Stromal cell of bone marrow (primary cell): ENCODE measurements at places on chromosomes 5 and 9.

GRCh38 chr5:6184481-6184880 lies 193.9 kb downstream of the MED10 start:
- DNase-seq = no peak

- no peak for DNase-seq
These were observed 185.4 kb upstream of the ADCY2 start for GRCh38 chr5:7210549-7210948.

GRCh38 chr5:45601424-45601823 lies 94.8 kb downstream of the HCN1 start:
- DNase-seq = no peak

DNA sequence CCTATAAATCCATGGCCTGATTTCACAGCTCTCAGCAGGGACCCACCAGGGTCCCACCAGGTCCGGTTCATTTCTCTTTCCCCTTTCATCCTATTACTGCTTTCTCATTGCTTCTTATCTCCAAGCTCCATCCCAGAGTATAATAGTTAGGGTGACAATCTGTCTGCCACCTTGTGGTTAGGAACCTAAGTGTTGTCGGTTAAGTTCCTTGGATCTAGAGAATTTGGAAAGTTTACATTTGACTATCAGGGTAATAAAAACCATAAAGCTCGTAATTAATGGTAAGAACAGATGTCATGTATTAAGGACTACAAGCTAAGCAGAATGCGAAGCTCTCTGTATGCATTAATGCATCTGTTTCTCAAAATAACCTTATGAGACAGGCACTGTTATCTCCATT lies 259.1 kb downstream of the SH3GL2 start:
- no peak for DNase-seq

DNA sequence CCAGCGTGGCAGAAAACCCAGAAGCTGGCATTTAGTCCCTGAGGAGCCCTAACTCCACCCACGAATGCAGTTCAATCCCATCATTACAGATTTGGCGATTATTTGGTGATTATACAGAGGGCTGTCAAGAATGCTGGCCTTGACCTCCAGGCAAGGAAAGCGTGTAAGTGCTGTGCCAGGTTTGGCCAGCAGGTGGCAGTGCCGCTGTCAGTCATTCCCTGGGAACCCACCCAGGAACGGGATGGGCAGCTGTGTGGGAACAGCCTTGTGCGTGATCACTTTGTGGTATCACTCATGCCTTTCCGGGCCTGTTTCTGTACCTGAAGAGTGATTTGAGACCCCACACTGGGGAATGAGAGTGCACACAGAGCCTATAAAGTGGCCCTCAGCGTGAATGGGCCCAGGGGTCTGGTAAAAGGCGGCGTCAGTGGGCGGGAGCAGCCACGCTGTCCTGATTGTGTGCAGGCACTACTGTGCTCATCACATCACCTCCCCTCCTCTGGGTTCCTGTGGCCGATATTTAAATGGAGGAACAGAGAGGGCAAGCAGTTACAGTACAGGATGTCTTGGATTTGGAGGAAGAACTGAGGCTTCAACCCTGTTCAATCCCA lies 215.6 kb downstream of the ROR2 start:
- no peak for DNase-seq

- no peak for DNase-seq
These were observed 2.4 kb downstream of the NFIL3 start for GRCh38 chr9:91421128-91421765.

DNA sequence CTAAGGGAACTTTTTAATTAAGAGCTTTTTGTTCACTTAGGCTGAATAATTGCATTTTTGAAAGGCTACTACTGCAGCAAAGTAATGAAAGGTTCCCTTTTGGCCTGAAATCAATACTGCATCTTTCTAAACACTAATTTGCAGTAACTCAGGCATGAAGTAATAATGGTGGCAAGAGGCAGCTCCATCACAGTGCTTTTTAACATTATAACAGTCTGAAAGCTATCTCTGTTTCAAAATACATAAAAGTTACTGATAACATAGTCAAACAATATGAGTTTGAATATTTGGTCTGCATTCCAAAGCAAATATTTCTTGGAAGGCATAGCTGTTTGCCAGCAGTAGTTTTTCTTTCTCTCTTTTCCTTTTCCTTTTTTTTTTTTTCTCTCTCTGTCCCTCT lies 113.4 kb downstream of the FBN2 start:
- no peak for DNase-seq

- DNase-seq = no peak
These were observed 8.5 kb upstream of the TMEM268 start for GRCh38 chr9:114602620-114603019.
